ENCODE measurements at places on chromosomes 11 and 22.

DNA sequence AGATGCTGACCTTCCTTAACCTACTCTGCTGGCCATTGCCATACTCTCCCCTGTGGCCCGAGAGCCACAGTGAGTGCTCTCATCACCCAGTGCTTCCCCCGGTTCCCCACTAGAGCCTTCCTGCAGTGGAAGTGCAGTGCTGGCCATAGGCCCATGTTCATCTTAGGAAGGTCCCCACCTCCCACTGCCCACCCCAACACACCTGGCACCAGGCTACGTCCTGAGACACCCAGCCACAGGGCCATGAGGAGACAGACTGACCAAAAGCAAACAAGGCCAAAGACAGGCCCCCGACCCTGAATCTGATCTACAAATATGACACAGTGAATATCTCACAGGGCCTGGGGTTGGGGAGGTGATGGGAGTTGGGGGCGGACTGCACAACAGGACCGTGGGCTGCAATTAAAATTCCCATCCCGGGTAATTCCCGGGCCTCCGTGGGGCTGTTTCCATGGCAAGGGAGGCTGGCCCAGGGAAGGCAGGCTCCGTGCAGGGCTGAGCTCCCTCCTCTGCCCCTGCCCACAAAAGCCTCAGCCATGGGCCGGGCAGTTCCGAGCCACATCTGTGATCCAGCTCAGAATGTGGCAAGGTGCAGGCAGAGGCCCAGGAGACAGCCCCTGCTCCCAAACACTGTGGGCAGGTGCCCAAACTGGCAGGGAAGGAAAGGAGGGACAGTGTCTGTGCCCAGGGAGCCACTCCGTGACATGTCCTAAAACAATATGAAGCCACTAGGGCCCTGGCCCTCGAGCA lies 5.1 kb upstream of the CHST1 start:
- no peak for DNase-seq

GRCh38 chr11:22130462-22131053 lies 62.3 kb upstream of the ANO5 start:
- no peak for DNase-seq

- no peak for DNase-seq
These were observed 55.2 kb downstream of the NECTIN1 start for GRCh38 chr11:119673759-119674336.

DNA sequence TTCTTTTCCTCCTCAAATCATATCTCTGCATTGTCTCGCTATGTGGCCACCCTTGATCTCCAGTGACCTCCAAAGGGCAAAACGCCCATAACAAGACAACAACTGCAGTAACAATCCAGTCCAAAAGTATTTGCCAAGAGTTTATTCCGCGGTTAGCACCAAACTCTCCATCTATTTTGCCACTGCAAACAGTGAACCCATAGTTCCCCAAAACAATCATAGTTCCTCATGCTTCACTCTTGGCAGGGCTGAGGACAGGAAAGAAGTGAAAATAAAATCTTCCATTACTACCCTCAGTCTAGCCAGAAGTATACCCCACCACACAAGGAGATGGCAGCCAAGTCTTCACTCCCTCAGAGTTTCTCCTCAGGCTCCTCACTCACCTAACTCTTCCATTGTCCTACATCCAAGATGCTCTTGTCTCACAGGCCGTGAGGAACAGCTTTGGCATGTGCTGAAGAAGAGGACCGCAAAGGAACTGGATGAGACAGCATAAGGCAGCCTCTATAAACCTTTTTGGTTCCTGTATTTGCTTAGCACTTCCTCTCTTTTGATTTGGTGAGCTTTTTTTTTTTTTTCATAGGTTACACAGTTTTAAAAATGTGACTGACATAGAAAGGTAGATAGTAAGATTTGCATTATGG lies at the start of gene LPXN:
Gene LPXN, minus strand, starts transcription at position 480 of the 644 bp plus-strand sequence. Its CDS starts 84 bp downstream, at position 396.
- peak; percentile 48 for DNase-seq

DNA sequence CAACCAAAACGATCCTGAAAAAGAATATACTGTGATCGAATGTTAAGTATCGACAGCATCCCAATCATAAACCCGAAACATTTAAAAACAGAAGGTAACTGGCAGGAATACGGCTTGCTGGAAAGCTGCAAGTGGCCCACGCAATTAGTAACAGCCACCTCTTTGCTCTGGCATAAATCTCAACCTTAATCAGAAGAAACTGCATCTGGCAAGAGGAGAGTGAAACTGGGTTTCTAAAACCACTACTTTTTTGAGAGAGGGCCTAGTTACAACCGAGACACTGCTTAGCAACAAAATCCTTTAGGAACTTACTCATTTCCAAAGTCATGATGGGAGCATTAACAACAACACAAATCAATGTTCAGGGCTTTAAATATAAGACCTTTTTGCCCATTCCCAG lies 7.9 kb downstream of the NCAPD3 start:
- DNase-seq: no peak

- no peak for DNase-seq
These were observed 140.5 kb upstream of the PLET1 start for GRCh38 chr11:112401036-112401769.

- peak; percentile 91 for DNase-seq
These were observed at the start of gene SLC35E4 for GRCh38 chr22:30635273-30636225. TSS of gene SLC35E4 (plus strand) at chr22:30635781. CDS start at chr22:30636451, 670 bp downstream.

DNA sequence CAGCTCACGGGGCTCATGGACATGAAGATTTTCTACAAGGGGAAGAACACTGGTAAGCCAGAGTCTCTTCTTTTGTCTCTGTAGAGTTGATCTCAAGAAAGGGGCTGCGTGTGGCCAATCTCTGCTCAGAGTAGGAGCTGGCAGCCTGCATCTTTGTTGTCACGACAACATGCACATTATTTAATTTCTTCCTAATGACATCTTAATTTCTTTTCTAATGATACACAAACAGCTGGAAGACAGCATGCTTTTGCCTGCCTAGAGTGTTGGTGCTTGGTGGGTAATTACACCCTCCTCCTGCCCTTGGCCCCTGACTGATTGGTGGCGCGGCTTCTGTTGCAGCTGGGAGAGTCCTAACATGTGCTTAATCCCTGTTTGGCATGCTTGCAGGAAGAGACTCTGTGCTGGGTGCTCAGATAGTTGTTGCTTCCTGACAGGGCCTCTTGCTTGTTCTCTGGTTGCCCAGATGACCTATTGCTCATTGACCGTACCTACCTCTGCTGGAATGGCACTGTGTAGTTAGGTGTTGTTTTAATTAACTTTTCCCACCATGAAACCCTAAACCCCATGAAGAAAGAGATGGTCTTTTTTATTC lies 106.9 kb upstream of the SORL1-AS1 start:
- DNase-seq: no peak

GRCh38 chr11:11416502-11416901 lies 63.5 kb upstream of the CSNK2A3 start:
- no peak for DNase-seq

- DNase-seq: no peak
These were observed 378.8 kb downstream of the BUD13 start for GRCh38 chr11:116394022-116394421.

DNA sequence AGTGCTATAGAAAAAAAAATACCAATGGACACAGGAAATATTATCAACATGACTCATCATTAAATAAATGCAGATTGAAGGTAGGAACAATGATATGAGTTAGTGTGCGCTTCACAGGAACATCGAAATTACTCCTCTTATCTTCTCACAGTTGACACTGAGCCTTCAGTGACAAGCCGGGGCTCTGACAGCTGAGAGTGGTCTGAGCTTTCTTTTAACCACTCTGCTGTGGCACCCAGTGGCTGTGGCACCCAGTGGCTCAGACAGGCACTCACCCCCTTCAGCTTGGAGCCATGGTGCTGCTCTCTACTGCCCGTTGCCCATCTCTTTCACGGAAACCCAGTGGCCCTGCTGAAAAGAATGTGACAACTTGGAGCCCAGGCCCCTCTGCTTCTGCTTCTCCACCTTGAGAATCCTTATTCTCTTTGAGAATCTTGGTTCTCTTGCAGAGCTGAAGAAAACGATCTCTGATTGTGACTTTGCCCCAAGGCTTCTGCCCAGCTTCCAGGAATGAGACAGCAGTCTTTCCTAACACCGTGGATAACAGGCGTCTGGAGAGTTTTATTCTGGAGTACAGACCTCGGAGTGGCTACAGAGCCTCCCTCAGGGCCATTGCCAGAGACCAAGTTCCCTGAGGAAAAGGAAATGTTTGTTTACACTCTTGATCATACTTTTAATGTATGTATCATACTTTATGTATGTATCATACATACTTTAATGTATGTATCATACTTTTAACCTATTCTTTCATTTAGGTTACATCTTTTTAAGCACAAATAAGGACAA lies 37.1 kb upstream of the OR8B8 start:
- no peak for DNase-seq

- no peak for DNase-seq
These were observed 206.9 kb downstream of the ADAMTS15 start for GRCh38 chr11:130655300-130655699.

GRCh38 chr22:50670513-50670912 lies 2.1 kb upstream of the SHANK3 start:
- DNase-seq: no peak

GRCh38 chr11:73978576-73979086 lies 4.0 kb downstream of the UCP2 start:
- DNase-seq: no peak

- no peak for DNase-seq
These were observed 215 bp downstream of the ZNRF3 start for GRCh38 chr22:28883657-28883916.

- no peak for DNase-seq
These were observed 75.4 kb downstream of the MAML2 start for GRCh38 chr11:96267496-96268032.

DNA sequence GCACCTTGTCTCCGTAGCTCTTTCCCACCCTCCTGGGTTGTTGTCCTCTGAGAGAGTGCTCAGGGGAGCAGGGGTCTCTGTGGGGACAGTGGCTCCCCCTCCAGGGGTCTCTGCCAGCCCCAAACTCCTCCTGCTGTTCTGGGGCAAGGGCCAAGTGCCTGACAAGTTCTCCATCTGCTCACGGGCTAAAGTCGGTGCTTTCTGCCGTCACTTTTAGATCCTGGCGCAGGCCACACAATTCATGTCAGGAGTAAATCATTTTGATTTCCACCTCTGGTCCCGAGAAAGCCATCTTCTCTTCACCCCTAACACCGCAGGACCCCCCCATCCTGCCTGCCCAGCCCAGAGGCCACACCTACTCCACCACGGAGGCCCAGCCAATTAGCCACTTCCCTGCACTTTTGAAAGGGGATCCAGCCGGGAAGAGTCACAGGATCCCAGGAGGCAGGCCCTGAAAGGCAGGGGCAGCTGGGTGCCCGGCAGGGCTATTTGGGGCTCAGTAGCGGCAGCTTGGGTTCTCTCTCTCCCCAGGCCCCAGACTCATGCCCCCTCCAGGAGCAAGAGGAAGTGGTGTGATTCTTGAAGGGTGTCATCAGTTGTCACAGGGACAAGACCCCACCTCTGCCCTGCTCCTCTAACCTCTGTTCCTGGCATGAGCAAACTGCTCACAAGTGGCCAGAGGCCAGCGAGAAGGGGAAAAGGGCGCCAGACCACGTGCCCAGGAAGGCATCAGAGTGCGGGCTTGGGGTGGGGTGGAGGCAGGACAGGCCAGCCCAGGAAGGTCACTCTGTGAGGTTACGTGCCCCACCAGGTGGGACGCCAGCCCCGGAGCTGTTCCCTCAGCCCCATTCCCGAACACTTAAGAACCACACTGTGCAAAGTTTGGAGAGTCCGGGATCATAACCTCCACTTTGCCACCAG lies 1.3 kb downstream of the MACROD1 start:
- no peak for DNase-seq

DNA sequence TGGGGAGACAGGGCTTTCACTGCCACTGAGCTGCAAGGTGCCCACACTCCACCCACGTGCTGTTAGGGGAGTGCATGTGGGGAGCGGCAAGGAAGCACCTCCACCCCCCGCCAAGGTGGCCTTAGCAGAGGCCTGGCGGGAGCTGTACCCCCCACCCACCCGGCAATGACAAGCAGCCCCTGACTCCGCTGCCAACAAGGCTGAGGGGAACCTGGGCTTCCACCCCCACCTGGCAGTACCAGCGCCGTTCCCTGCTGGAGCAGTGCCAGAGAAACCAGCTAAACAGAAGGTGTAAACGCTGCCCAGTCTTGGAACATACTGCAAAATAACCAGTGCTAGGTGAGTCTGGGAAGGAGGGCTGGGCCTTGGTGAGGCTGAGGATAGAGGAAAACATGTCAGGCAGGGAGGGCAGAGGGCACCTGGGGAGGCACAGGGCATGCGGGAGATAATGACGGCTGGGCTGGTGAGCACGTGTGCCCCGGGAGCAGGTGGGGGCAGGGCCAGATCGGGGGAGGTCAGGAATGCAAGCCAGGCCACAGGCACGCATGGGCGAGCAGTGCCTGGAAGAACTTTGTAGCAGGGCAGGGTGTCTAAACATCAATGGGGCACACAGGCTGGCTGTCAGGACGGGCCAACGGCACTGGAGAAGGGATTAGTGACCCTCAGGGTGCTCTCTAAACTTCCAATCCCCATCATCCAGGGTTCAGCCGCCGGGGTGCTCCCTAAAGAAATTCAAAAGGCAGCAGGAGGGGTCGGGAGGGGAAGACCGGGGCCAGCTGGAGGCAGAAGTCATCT lies 6.6 kb downstream of the CERK start:
- no peak for DNase-seq

DNA sequence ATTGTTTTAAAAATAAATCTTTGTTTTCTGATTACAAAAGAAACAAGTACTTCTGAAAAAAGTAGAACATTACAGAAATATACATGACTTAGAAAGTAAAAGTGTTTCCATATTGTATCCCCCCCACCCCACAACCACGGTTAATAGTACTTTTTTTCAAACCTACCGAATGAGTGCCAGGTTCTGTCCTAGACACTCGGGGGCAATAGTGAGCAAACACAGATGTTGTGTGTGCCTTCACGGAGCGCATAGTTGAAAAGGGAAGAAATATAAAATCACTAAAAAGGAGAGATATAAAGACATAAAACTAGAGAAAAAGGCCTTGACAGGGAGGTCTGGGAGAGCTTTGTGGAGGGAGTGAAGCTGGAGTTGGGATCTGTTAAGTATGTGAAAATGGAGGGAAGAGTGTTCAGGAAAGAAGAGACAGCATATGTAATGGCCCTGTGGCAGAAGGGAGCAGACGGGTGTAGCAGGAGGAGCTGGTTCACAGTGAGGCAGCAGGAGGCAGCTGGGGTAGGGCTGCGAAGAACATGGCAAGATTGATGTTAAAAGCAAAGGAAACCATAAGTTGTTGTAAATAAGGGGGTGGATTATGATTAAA lies 42.1 kb upstream of the ALX4 start:
- no peak for DNase-seq

GRCh38 chr11:123186286-123186685 lies 8.8 kb downstream of the CLMP start:
- DNase-seq: no peak
